ENCODE measurements at places on chromosomes 12 and 14.

DNA sequence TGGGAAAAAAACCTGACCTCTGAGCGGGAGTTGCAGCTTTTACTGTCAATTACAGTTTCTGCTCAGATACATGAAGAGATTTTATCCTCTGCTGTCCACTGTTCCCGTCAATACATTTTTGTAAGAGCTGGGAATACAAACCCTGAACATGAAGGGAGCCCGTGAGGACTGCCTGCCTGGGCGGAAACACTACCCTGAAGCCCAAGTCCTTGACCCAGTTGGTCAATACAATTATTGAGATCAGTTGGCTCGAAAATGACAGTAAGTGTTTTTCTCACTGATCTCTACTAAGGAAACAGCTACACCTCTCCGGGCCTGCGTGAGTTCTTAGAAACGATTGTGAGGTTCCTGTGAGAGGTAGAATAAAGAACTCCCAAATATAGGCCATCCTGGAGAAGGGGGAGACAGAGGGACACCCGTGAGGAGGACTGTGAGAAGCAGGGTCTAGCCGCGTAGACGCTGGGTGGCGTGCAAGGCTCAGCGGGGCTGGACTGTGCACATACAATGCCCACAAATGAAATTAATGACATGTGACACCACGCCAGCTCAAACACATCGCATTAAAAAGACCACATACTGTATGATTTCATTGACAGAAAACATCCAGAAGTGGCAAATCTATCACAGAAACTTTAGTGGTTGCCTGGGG is 509.5 kb downstream of the TMEM132D start:
- DNase-seq, result no peak

DNA sequence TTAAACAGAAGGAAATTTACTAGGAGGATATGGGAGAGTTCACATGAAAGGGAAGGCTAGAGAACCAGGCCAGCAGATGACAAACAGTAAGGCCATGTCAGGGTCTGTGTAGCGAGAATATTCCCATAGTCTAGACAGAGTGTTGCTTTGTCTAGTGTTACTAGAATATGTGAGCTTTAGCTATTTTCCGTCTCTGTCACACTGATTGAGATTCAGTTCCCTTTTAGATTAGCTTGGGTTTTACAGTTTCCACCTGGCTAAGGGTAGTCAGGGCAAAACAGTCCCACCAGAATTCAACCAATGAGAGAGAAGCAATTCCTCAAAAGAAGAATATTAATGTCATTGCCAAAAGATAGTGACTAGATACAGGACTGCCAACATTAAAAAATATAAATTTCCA is 82.8 kb upstream of the MDM1 start:
- no peak for DNase-seq

DNA sequence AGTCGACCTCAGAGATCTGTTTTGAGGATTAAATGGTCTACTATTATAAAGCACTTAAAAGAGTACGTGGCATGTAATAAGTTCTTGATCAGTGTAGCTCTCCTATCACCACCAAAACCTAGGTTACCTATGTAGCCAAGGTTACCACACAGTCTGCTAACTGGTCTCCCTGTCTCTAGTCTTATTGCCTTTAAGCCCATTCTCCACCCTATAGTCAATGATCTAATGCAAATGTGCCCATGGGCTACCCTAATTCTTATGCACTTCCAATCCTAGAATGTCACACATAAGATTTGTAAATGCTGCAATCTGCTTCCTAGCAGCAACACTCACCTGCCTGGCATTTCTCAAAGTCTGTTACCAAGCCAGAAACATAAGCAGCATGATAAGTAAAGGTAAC is 44.9 kb downstream of the C2CD5 start:
- DNase-seq, result no peak

GRCh38 chr14:100846309-100846859 is 20.5 kb downstream of the MEG3 start:
- no peak for DNase-seq

DNA sequence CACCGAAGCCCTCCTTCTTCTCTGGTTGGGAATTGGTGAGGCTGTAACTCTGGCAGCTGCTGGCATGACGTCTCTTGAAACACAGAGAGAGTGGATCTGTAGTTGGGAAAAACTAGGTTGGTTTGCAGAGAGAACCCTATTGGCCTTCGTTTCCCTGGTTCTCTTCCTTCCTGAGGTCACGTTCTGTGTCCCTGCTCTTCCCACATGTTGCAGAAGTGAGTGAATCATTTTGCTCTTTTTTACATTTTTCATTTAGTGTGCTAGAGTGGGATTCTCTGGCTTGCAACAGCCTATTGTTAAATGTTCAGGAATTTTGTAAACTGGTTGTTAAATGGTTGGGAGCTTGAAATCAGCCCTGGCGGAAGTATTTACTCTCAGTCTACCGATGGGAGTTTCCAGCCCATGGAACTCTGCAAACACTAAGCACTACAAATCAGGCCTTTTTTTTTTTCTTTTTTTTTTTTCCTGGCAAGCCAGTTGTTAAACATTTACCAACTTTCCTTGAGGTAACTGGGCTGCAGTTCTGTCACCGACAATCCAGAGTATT is 26.8 kb upstream of the CKAP4 start:
- no peak for DNase-seq

GRCh38 chr12:73057428-73057827 is 785.3 kb downstream of the TRHDE start:
- DNase-seq, result no peak

DNA sequence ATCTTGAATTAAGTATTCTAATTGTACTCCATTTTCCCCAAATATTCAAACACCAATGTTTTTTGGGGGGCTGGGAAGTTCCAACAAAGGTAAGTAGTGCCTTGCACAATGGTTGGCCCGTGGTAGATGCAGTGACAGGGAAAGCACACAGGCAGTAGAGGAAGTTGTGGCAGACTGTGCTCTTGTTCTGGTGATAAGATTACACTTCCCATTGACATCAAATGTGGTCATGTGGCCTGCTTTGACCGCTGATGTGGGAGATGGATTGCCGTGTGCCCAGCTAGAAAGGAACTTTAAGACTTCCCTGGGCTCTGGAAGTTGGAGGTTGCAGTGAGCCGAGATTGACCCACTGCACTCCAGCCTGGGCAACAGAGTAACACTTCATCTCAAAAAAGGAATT is 223.8 kb downstream of the VRK1 start:
- DNase-seq, result no peak

DNA sequence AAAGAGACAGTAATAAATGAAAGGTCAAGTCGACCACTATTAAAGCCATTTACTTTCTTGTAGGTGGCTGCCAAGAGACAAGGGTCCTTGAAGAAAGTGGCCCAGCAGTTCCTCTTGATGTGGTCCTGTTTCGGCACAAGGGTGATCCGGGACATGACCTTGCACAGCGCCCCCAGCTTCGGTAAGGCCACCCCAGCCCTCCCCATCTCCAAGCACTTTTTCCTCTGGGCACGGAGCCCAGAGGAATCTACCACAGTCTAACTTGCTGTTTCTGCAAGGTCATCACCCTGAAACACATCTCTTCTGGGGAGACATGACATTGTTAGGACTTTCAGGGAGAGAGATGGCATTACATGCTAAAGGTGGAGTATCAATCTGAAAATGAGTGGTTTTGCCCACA is 53.8 kb upstream of the RIC8B start:
- DNase-seq, result no peak

GRCh38 chr12:57419495-57419894 is 11.3 kb downstream of the R3HDM2 start:
- DNase-seq, result no peak

DNA sequence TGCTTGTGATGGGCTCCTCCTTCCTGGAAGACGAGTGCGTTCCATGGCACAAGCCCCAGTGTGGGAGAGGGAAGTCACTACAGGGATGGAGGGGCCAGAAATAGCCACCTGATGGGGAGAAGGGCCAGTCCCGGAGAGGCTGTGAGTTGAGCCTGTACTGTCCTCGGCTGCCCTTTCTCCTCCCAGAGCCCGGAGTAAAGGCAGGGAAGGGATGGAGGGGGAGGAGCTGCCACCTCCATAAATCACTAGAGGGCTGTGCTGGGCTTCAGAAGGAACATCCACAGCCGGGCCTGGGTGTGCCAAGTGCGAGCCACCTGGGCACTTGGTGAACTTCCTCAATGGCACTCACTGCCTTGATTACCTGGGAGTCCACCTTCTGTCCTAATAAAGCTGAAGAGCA is 110.1 kb downstream of the RBM19 start:
- no peak for DNase-seq

GRCh38 chr14:91116913-91117588 is 3.2 kb downstream of the DGLUCY start:
- DNase-seq, result peak; percentile 53

DNA sequence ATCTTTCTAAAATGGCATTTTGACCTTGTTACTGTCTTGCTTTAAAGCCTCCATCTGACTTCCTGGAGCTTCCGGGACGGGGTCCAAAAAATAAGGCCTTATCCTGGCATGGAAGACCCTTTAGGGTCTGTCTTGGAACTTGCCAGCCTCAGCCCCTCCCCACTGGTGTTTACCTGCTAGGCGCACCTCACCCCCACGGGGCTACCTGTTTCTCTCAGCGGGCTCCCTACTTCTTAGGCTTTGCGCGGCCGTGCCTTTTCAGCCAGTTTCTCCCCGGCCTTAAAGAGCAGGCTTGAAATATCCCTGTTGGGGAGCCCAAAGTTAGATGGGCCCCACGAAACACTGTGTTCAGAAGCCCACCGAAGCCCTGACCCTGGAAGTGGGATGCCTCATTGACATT is 5.1 kb downstream of the RTL1 start:
- DNase-seq, result no peak

DNA sequence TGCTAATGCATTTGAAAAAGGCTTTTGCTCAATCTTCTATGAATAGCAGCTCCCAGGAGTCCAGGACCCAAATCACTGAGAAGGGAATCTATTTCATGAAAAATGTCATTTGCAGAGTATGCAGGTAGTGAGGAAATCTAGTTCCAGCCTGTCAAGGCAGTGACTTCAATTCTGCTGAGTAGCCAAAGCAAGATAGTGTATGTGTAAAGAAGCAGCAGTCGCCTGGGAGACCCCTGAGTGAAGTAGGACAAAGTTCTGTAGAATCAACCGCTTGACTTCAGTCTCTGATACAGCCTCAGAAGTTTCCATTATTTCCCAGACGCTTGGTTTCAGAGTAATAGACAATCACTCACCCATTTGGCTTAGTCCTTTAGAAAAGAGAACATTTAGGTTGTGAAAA is 435.6 kb upstream of the LRFN5 start:
- no peak for DNase-seq

GRCh38 chr14:30621940-30622830 is at the start of gene SCFD1:
SCFD1 (plus strand) TSS chr14:30622319; CDS start chr14:30622339, 20 bp downstream.
- peak; percentile 94 for DNase-seq

GRCh38 chr14:91891101-91891500 is 23.8 kb upstream of the TC2N start:
- DNase-seq, result no peak

DNA sequence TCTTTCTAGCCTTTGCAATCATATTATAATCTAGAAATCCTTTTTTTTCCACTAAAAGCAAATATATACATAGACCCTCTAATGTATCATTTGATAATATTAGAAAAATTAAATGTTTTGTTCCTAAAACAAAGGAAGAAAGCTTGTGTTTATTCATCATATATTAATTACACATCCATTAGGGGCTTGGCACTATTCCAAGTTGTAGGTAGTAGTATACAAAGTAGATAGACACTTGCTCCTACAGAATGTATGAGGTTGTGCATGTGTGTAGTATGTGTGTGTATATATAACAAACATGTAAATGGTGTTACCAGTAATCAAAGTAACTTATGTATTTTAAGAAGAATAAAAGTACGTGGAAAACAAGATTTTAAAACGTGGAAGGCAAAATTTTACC is 15.0 kb upstream of the KCNMB4 start:
- no peak for DNase-seq

DNA sequence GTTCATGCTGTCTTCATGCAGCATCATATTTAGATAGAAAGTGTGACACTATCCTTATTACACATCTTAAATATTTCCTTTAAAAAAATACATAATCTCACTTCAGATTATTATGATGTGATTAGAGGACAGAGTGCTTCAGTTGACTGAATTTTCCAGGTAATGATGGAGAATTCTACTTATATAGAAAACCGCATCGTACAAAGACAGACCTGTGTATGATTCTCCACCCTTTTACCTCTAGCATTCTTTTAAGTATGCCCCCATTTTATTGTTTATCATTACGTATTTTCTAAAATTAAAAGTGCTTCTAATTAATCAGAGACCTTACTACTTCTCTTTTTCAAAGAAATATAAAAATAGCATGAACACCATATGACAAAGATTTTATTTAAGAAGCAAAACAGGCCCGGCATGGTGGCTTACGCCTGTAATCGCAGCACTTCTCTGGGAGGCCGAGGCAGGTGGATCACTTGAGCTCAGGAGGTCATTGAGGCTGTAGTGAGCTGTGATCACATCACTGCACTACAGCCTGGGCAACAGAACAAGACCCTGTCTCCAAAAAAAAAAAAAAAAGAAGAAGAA is 13.9 kb downstream of the RPS6KA5 start:
- no peak for DNase-seq

- no peak for DNase-seq
Measured at GRCh38 chr14:54138024-54138353, 181.4 kb upstream of the BMP4 start.

DNA sequence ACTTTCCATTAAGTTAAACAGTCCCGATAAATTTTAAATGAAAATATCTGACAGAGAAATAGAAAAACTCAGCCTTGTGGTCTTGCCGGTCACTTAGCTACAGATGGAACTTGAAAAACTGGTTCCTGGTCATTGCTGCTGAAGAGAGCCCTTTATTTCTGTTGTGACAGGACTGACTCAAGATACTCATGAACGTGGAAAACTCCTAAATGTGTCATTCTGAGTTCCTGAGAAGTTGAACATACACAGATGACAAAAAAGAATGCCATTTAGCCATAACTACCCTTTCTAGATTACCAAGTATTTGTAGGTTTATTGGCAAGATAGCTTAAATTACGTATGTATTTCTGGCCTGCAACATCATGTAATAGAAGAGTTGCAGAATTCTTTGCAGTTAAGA is 134.2 kb downstream of the HMGA2 start:
- no peak for DNase-seq

GRCh38 chr14:80522411-80522810 is 311.1 kb upstream of the DIO2 start:
- no peak for DNase-seq

GRCh38 chr12:52546126-52546525 is 6.8 kb downstream of the KRT71 start:
- no peak for DNase-seq

DNA sequence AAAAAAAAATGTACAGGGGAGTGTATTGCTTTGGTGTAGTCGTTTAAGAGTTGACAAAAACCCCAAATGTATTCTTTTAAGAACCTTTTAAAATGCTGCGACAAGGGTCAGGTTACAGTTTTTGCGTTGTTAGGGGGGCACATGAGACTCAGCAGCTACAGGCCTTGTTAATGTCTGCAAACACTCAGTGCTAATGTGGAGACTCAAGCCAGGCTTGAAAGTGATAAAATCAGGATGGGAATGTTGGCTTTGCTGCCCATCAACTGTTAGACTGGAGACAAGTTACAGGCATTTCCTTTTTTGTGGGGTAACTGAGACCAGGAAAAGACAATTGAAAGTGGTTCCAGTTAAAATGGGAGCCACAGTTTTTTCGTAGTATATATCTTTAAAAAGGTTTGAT is 84.8 kb downstream of the PRKCH start:
- DNase-seq, result no peak

GRCh38 chr14:104870368-104871144 is 5.5 kb downstream of the CEP170B start:
- DNase-seq, result peak; percentile 60
